ENCODE measurements at places on chromosomes 13 and 19. TPM values are rescaled to one million over a fixed set of nuclear protein-coding genes. Genes with fewer than 3 reads are reported as not detected.

PRTN3 gene
- 0.27 TPM for total RNA-seq

ADAMTS10 gene
- 20.7 TPM for total RNA-seq

ATP4B gene
- total RNA-seq: not detected

MRI1 gene
- total RNA-seq: 16.1 TPM

ZNF229 gene
- total RNA-seq: 3.4 TPM

THSD8 gene
- total RNA-seq: 6.2 TPM

MBD3L2 gene
- not detected for total RNA-seq

ZNF700 gene
- total RNA-seq: 0.28 TPM

PEG3 gene
- total RNA-seq: not detected

EVI5L gene
- 1.6 TPM for total RNA-seq

ZNF738 gene
- 0.85 TPM for total RNA-seq

CEACAM5 gene
- 2.1 TPM for total RNA-seq

TNFSF9 gene
- total RNA-seq: 6.3 TPM

CALR3 gene
- total RNA-seq: not detected

Data from A549 treated with CORT108297 at 1 μM for 4 hours (cell line).